CD4-positive, alpha-beta T cell treated with Interleukin-4 for 1 hour (primary cell): ENCODE measurements at places on chromosomes 4 and X.

- DNase-seq: no peak
These were observed 24.9 kb downstream of the EFNB1 start for GRCh38 chrX:68853665-68854251.

GRCh38 chrX:129006491-129006890 is 516.8 kb downstream of the SMARCA1 start:
- no peak for DNase-seq

DNA sequence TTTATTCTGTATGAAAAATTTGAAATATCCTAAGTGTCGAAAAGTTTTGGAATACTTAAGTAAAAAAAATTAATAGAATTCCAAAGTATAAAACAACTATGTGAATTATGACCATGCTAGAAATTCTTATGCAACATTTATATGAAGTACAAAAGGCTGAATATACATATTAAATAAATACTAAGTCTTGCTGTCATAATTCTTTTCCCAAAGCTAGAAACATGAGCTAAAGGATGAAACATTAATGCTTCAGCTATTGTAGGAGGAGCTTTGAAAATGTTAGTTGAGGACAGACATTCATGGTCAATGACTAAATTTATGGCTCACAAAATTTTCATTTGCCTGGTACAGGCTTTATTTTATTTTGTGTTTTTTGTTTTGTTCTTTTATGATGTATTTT is 207.3 kb downstream of the GABRB1 start:
- DNase-seq: no peak

DNA sequence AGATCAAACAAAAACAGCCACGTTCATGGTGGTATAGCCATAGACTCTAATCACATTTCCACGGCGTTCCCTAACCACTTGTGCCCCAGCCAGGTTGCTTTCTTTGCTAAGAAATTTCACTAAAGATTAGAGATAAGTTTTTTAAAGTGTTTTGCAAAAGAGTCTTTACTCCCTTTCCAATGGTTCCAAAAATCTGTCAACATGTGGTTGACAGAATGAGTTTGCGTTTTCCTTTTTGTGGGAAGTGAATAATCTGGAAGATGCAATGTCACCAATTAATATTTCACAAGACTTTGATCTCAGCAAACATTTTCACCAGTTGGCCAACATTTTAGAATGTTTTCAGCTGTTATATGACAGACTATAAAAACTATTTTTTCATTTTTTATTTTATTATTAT is 35.3 kb downstream of the CXCL1 start:
- no peak for DNase-seq

DNA sequence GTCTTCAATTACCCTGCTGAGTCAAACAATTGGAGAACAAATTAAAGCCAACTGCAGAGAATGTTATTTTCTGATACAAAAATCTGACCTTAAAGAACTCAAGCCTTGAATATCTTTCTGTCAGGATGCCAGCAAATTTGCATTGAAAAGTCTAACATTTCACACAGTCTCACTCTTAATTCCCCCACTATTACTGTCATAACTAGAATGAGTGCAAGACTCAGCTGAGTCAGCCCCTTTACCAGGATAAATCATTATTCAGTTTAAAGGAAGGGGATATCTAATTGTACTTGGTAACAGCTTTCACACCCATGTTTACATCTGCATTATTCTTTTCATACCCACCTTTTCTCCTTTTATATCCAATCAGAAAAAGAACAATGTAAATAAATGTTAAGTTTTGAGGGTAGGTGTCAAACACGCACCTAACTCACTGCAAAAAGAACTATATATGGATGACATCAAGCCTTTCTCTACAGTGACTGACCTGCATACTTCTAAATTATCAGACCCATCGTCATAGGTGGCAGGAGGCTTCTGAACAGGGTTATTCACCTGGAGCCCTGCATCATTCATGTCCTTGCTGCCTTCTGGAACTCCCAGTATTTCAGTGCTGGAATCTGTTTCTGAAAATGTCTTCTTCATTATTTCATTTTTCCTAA is 117.4 kb downstream of the TMA16 start:
- DNase-seq: no peak

GRCh38 chr4:147839200-147839599 is 107.3 kb downstream of the ARHGAP10 start:
- no peak for DNase-seq

DNA sequence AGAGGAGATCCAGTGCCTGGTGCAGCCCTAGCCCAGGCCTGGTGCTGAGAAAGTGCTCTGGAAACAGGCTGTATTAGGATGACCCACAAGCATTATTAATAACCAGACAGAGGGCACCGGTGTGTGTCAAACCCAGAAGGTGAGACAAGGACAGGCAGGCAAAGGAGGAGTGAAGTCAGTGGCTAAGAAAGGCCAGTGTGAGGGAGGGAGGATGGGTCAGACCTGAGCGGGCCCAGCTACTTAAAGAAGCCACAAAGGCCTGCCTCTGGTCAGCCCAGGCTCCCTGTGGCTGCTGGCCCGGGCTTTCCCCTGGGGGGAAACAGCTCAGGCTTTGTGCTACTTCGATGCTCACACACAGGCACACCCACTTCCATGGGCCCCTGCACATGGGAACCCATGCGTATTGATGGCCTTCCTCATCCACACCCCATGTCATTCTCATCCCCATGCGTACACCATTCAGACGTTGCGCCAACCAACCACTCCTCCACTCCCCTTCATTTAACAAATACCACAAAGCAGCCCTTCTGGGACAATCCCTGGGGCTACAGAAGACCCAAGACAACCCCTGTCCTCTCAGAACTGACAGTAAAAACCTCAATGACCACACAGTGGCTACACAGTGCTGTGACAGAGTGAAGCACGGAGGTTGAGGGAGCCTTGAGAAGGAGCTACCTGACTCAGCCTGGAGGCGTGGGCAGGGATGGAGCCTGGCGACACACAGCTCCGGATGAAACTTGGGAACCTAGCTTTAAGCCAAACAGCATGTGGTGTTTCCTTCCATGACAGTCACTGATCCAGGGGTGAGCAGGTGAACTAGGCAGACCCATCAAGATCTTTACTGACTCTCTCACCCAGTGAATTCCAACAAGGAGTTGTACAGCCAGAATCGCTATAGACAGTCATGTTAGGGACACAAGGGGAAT is 24.9 kb upstream of the MTM1 start:
- DNase-seq: no peak

DNA sequence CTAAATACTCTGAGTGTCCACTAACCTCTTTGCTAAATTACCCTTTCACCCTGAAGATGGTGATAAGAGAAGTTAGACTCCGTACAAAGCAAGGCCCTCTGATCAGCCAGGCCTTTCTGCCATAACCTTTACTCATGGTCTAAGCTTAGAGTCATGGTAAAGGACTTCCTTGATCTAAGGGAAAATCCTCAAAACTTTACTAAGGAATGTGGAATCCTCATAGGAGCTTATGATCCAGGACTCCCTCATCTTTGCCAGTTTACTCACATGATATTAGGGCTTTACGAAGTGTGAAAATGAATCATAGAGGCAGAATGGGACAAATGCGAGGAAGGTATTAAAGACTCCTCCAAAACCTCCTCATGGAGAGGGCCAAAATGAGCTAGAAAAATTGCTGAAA is 7.9 kb upstream of the FAM13A start:
- DNase-seq: no peak

DNA sequence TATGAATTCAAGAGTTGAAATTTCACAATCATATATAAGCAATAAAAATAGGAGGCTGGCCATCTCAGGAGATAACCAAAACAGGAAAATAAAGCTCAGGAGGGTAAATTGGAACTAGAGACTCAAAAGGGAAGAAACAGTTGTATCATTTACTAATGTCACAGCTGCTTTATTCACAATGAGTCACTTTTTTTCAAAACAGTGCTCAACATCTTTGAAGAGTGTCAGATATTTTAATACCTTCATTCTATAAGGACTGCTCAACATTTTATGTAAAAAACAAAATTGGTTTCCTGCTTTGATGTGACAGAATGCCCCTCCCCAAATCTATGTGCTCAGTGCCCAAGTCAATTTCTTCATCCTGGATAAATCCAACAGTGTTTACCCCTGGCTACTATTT is 97.7 kb downstream of the DDX60 start:
- DNase-seq: no peak
